Fibroblast of the aortic adventitia (primary cell): ENCODE measurements at places on chromosomes 1 and 21. TPM values are rescaled to one million over a fixed set of nuclear protein-coding genes. Genes with fewer than 3 reads are reported as not detected.

The WNT3A gene
- total RNA-seq, result not detected in 2 replicates

The IFFO2 gene
- 3.3 and 23.4 TPM in 2 replicates for total RNA-seq

The CHIA gene
- total RNA-seq, result not detected in 2 replicates

The KRTAP11-1 gene
- total RNA-seq, result not detected in 2 replicates

The LRRC3 gene
- total RNA-seq, result 0.16 and 0.45 TPM in 2 replicates

The CLDN17 gene
- total RNA-seq, result 0.49 TPM in 1 of 2 replicates, not detected in the other
